Activated naive CD4-positive, alpha-beta T cell treated with anti-CD3 and anti-CD28 coated beads for 36 hours (primary cell): ENCODE measurements at places on chromosomes 3 and 15.

- no peak for DNase-seq
Measured at GRCh38 chr3:32719335-32719734, 34.3 kb downstream of the CNOT10 start.

- DNase-seq: no peak
Measured at GRCh38 chr3:105440113-105440512, 73.4 kb downstream of the ALCAM start.

- no peak for DNase-seq
Measured at GRCh38 chr3:172982736-172983364, 158.2 kb downstream of the SPATA16 start.

DNA sequence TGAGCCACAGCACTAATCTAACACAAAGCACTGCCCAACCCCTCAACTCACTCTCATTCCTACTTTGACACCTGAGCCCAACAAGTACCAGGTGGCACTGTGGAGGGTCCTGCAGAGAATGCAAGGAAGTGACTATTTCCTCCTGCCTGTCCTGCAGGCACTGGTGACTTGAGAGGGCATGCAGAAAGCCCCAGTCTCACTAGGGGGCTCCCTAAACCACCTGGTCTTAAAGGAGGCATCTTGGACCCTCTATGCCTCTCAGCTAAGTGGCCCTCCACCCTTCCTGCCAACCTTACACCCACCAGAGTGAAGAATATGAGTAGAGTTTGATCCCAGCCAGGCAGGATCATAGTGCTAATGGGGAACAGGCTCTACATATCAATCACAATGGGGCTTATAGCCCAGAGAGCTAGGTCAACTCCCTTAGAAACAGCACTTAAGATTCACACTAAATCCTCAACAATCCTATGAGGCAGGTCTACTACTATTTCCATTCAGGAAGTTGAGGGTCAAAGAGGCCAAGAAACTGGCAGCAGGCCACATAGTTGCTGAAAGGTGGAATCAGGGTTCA lies 15.2 kb downstream of the TRAIP start:
- DNase-seq: peak; percentile 16

- no peak for DNase-seq
Measured at GRCh38 chr3:176697284-176697889, 499.9 kb downstream of the TBL1XR1 start.

GRCh38 chr3:196397941-196398340 lies 34.3 kb downstream of the UBXN7 start:
- DNase-seq: no peak

- no peak for DNase-seq
Measured at GRCh38 chr15:77023576-77024272, 28.8 kb downstream of the PSTPIP1 start.

DNA sequence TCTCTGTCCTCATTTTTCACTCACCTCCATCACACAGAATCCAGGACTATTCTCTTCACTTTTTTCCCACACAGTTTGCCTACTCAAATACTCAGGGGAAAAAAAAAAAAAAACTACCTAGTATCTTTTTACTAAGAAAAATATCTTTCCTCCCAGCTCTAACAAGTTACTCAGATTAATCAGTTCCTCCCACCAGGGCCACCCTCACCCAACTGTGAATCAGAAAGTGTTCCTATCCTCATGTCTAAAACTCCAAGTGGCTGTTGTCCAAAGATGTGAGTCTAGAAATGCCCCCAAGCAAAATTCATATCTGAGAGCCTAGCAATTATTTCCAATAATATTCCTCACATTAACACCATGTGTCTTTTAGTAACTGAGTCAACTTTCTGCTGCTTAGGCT lies 268.0 kb downstream of the ERC2 start:
- no peak for DNase-seq

- no peak for DNase-seq
Measured at GRCh38 chr15:40306371-40306770, 1.4 kb downstream of the PLCB2 start.
